ENCODE measurements at places on chromosomes 7 and 10.

- DNase-seq: no peak
These were observed 163.6 kb downstream of the DNAJB6 start for GRCh38 chr7:157500171-157500960.

GRCh38 chr7:80703272-80703671, 64.8 kb downstream of the CD36 start:
- DNase-seq: no peak

DNA sequence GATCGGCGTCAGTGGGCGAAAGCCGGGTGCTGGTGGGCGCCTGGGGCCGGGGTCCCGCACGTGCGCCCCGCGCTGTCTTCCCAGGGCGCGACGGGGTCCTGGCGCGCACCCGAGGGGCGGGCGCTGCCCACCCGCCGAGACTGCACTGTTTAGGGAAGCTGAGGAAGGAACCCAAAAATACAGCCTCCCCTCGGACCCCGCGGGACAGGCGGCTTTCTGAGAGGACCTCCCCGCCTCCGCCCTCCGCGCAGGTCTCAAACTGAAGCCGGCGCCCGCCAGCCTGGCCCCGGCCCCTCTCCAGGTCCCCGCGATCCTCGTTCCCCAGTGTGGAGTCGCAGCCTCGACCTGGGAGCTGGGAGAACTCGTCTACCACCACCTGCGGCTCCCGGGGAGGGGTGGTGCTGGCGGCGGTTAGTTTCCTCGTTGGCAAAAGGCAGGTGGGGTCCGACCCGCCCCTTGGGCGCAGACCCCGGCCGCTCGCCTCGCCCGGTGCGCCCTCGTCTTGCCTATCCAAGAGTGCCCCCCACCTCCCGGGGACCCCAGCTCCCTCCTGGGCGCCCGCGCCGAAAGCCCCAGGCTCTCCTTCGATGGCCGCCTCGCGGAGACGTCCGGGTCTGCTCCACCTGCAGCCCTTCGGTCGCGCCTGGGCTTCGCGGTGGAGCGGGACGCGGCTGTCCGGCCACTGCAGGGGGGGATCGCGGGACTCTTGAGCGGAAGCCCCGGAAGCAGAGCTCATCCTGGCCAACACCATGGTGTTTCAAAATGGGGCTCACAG, 1.1 kb downstream of the EGFR start:
- no peak for DNase-seq

DNA sequence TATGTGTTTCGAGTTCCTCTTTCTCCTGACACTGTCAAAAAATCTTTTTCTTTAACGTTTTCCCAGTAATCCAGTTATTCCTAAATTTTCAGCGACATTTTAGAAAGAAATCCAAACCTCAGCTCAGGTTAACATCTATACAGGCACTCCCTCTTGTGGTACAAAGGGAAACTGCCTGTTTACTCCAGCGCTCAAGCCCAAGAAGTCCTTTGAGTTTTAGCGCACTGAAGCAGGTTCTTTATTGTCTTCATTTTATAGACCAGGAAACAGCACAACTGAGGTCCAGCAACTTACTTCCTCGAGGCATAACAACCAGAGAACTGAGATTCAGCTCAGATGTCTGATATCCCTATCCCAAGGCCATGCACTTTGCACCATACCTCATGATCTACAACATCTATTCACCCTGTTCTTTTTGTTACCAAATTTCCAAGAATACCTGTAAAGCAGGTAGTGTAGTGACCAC, 287.2 kb upstream of the MKLN1 start:
- peak; percentile 66 for DNase-seq

DNA sequence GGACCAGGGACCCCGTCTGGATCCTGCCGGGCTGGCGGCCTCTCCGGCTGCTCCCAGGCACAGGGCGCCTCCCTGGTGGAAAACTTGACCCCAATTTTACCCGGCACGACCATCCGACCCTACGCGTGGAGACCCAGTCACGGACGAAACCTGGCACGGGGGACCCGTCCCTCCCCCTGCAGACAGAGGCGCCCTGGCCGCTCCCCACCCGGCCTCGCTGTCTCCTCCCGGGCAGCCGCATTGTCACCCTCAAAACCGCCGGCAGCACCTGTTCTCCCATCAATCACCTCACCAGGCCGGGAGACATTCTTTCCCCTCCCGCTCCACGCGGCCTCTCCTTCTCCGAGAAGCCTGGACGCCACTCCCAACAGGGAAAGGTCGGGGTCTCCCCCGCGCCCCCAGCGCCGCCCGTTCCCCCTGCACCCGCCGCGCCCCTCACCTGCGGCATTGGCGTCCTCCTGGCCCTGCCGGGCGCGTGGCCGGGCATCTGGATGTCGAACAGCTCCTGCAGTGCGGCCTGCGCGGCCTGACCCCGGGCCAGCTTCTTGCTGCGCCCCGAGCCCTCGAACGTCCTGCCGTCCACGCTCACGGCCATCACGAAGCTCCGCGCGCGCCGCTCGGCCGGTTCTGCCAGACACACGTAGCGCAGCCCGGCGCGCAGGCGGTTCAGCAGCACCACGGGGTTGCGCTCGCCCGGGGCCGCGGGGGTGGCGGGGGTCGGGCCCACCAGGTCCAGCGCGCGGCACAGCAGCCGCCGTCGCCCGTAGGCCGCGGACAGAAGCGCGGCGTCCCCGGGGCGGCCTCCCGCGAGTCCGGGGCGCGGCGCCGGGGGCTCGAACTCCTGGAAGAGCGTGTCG, 306.6 kb downstream of the WDR37 start:
- DNase-seq: no peak

DNA sequence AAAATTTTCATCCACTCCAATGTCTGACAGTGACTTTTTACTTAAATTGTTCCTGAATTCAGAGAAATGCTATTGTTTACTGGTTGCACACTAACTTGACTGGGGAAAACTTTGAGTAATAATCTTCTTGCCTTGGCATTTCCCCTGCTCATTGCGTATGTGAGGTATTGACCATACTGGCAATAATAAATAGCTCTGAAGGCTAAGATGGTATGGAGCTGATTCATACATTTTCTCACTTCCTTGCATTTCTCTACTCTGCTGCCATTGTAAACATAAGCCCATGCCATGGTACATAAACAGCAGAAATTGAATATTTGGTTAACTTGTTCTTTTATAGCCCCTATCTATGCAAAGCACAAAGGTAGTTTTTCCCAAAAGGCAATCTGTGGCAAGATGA, 290.0 kb downstream of the RNLS start:
- no peak for DNase-seq

GRCh38 chr7:148108381-148108780, 482.2 kb upstream of the C7orf33 start:
- no peak for DNase-seq

DNA sequence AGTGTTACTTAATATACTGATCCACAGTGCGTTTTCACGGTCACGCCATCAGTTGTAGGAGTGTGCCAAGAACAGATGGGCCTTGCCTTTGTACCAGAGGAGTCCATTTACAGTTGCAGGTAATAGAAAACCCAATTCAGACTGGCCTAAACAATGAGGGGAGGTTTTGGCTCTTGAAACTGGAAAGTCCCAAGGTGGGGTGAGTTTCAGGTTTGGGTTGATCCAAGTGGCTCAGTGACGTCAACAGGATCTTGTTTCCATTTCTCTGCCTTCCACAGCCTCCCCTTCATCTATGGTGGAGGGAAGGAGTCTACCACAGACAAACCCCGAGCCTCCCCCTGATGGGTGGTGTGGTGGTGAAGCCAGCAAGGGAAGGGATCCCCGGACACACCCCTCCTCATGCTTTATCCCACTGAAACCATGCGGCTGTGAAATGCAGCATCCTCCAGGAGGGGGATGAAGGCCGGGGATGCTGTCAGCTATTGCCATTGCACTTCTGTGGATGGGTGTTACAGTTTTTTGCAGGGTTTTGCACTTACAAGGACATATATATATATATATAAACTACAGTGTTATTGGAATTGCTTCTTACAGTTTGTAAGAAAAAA, 14.8 kb upstream of the SH2D4B start:
- no peak for DNase-seq

GRCh38 chr7:81527651-81528050, 242.2 kb downstream of the HGF start:
- no peak for DNase-seq

DNA sequence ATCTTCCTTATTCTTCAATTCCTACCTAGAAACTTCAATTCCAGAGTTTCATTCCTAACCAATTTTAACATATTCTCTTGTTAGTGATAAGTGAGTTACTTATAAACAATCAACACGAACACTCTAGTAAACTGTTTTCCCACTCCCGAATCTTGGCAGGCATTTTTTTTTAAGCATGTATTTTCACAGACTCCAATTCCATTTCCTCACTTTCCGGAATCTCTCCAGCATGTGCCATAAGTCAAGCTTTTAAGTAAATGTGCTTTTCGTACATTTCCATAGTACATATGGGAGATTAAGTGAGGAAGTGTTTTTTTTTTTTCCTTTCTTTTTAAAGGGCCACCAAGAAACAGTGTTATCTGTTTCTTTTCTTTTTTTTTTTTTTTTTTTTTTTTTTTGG, 89.1 kb downstream of the FGFR2 start:
- no peak for DNase-seq

GRCh38 chr7:143346018-143346417, 16.5 kb downstream of the FAM131B start:
- DNase-seq: no peak
